ENCODE measurements at places on chromosomes 16 and 17.

GRCh38 chr17:17795296-17795695 lies 41.5 kb downstream of the SREBF1 start:
- no peak for DNase-seq

DNA sequence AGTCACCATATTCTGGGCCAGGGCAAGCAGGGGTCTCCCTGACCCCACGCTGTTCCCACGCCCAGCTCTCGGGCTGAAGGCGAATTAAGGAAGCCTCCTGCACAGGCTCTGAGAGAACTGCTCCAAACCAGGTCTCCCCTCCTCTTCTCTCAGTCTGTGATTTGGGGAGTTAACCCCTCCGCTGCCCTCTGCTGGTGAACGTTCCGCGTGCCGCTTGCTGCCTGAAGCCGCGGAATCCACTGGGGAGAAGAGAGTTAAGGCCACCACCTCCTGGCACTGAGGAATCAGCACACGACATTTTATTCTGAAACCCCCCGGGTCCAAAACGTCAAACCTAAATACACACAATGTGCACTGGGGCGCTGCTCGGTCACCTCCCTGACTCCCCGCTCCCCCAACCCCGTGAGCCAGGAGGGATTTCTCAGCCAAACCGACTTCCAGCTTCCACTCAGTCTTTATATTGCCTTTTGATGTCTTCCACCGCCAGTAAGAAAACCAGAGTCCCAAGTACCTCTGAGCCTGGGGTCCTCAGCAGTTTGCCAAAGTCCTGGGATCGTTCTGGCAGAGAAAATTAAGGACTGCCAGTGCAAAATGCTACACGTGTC lies 54.4 kb upstream of the RCVRN start:
- no peak for DNase-seq

DNA sequence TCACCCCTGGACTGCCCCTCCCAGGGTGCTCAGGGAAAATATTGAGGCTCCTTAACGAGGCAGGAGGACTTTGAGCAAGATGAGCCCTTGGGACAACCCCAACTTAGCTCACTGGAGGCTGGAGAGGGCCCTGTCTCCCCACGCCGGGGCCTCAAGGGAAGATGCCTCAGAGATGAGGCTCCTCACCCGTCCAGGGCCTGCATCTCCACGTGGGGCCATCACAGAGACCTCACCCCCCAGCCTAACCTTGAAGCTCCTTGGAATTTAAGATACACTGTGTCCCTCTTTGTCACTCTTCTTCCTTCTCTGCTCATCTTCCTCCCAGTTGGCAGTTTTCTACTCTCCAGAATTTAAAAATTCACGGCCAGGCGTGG lies 11.2 kb downstream of the COX4I1 start:
- DNase-seq = no peak

GRCh38 chr17:45146890-45147580 lies 1.2 kb upstream of the HEXIM1 start:
- peak; percentile 83 for DNase-seq

- DNase-seq = no peak
Observed at GRCh38 chr17:64635647-64636305, 26.3 kb downstream of the SMURF2 start.

- no peak for DNase-seq
Observed at GRCh38 chr17:80577876-80578570, 33.4 kb downstream of the RPTOR start.

GRCh38 chr16:70601576-70602575 lies 44.5 kb upstream of the IL34 start:
- DNase-seq = no peak

DNA sequence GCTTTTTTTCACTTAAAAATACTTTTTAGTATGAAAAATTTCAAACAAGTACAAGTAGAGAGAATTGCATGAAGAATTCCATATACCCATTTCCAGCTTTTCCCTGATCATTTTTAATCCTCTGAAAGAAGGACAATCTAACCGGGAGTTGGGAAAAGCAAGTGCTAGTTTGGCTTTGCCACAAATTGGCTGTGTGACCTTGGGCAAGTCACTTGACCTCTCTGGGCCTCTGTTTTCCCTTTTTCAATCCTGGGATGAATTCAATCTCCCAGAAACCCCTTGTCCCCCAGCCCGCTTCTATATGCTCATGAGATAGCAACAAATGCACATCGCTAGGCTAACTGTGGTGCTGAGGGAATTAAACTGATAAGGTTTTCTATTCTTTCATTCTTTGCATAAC lies 49.4 kb downstream of the ASIC2 start:
- DNase-seq = no peak

DNA sequence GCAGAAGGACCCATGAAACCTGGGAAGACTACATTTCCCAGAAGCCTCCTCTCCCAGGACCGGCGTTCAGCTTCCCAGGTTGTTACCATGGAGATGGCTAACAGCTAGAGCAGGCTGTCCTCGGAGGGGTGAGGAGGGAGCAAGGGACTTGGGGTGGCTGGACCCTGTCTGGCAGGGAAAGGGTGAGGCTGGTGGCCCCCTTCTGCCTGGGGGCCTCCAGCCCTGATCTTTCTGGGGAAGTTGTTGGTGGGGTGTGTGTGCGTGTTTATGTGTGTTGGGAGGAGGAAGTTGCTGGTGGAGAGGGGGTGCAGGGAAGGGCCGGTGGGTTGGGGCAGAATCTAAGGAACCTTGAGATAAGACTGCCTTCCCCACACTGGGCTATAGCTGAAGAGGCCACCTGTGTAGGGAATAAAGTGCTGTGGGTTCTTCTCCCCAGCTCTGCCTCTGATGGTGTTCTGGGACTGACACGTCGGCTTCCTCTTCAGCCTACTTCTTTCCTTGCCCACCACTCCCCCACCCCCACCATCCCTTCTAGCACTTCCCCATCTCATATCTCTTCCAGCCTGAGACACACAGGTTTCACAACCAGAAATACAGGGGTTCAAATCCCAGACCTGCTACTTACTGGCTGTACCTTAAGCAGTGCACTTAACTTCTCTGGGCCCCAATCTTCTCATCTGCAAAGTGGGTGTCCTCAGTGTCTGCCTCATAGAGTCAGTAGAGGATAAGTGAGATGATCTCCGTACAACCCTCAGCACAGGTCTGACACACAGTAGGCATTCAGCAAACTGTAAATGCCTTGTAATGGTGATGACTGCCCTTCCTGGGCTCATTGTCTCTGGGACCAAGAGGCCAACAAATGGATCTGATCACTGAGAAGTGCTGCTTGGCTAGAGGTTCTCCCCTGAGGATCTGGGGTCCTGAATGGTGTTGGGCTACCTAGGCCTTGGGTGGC lies at the start of gene DRC7:
TSS of gene DRC7 (plus strand) at position 82 of the 955 bp plus-strand sequence. CDS start 3,144 bp downstream, outside the sequence.
- peak; percentile 79 for DNase-seq

DNA sequence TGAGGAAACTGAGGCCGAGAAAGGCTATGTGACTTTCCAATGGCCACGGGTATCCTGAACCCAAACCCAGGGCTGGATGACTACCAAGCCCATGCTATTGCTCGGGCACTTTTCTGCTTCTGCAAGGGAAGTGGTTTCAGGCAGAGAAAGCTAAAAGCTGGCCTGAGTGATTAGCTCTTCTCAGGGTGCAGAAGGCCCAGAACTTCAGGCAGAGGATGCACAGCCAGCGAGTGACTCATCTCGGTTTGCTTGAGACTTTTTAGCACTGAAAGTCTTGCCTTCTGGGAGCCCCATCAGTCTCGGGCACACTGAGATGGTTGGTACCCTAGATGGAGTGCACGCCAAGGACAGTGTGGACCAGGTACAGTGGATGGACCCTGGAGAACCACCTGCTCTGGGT lies 129.5 kb upstream of the SDK2 start:
- no peak for DNase-seq

- DNase-seq = no peak
Observed at GRCh38 chr17:48363161-48363560, 66.9 kb downstream of the SKAP1 start.

GRCh38 chr17:33779234-33779591 lies 475.9 kb upstream of the CCL2 start:
- DNase-seq = no peak

- DNase-seq = no peak
Observed at GRCh38 chr17:65550075-65550662, 11.3 kb downstream of the AXIN2 start.

- no peak for DNase-seq
Observed at GRCh38 chr17:48503747-48504146, 27.1 kb downstream of the HOXB1 start.

GRCh38 chr16:24538756-24539294 lies 541 bp upstream of the RBBP6 start:
- no peak for DNase-seq

DNA sequence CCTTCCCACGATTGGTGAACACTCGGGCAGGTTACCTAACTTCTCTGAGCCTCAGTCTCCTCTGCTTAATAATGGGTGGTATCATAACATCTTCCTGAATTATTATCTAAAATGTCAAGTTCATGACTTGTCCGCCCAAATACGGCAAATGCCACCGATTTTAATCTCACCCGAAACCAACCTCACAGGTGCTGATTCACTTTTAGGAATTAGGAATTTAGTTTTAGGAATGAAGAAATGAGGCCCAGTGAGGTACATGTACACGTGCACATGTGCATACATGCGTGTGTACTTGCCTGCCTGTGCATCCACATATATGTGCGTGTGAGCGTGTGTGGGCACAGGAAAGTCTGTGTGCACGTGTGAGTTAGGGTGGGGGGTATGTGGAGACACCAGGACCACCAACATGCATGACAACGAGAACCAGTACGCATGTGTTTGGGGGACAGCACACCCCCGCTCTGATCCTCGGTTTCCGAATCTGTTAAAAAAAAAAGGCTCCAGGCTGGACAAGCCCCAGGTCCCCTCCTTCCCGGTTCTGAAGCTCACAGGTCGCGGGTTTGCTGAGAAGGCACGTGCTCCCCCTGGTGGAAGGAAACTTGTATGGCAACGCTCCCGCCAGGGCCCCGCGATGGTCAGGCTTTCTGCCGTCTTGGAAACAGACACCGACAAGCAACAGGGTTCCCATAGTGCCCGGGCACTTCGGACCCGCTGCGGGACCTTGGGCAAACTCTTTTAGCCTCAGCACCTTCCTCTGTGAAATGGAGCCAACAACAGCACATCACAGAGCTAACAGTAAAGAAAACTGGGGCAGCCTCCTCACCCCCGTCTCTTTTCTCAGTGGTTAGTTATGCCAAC lies 219.2 kb downstream of the RBFOX3 start:
- peak; percentile 18 for DNase-seq

- no peak for DNase-seq
Observed at GRCh38 chr17:38969281-38969680, 2.1 kb upstream of the FBXO47 start.

- DNase-seq = no peak
Observed at GRCh38 chr17:44591206-44591605, 33.9 kb downstream of the FZD2 start.

DNA sequence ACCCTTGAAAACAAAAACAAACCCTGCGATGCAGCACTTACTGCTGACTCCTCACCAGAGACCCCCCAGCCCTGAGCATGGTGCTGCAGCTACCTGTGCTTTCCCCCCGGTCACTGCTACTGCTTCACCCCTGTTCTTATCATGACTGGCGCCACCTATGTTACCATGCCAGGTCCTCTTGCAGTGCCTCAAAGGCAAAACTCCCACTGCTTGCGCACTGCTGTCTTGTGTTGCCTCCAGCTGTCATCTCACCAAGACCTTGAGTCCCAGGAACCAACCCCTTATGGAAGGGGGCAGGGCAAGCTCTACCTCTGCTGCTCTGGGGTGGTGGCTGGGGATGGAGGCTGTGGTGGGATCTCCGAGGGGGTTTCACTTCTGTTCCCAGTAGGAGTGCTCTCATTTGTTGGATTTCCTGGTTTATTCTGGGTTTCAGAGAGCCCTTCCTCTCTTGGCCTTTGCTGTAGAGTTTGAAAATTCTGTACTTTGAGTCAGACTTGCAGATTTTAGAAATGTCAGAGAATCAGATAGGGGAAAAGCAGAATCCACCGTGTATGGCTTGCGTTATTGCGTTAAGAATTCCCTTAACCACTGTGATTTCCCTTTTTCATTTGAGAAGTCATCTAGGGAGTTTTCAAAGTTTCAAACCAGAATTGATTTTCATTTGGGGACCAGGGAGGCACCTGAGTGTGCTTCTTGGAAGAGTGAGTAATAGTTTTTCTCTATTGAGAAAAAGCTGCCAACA lies 96.6 kb downstream of the SPECC1 start:
- DNase-seq = no peak

Data from GDM1 (cell line).